Germinal center (tissue), 1 donor: ENCODE measurements at places on chromosomes 5 and 9.

- DNase-seq: no peak
Measured at GRCh38 chr5:141692533-141692888, 10.5 kb upstream of the ARAP3 start.

- DNase-seq: no peak
Measured at GRCh38 chr5:37881359-37881758, 41.5 kb upstream of the GDNF start.

DNA sequence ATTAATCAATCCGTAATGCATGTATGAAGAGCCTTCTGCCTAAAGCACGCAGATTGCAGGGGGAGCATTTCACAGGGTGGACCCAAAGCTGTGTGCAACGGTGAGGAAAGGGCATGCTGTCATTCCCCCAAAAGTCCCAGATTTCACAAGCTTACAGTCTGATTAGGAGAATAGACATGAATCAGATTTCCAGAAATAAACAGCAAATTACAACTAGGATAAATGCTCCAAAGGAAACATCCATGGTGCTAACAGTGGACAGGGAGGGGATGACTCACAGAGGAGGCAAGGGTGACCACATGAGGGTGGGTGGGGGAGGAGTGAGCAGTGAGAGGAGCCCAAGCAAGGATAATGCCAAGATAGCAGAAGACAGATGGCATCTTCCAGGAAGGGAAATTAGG, 258.4 kb upstream of the TAS2R1 start:
- DNase-seq: no peak

DNA sequence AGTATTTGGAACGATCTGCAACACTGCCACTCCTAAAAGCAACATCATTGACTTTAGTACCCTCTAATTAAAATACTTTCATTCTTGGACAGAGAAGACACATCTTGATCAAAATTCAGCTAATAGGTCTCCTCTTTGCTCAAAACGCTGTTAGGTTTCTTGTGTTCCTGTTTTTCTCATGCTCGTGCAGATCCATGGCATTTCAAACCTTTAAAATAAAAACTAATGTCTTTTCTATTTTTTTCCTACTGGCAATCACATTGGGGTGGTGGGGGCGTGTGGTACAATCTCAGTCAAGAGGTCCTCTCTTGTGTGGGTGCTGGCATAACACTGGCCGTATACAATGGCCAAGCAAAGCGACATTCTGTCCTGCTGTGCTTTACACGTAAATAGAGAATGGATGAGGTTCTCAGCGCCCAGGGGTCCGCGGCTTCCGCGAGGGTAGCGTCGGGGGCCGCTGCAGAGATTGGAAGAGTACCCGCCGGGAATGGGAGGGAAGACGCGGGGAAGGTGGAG, 315 bp upstream of the GPR150 start:
- DNase-seq: no peak

- no peak for DNase-seq
Measured at GRCh38 chr9:101225271-101225670, 159.5 kb downstream of the BAAT start.

- DNase-seq: no peak
Measured at GRCh38 chr5:150156027-150156368, 353 bp upstream of the PDGFRB start.

- DNase-seq: no peak
Measured at GRCh38 chr9:35518981-35519679, 29.2 kb downstream of the RUSC2 start.

- peak; percentile 29 for DNase-seq
Measured at GRCh38 chr5:148384380-148384737, 601 bp downstream of the FBXO38 start.

DNA sequence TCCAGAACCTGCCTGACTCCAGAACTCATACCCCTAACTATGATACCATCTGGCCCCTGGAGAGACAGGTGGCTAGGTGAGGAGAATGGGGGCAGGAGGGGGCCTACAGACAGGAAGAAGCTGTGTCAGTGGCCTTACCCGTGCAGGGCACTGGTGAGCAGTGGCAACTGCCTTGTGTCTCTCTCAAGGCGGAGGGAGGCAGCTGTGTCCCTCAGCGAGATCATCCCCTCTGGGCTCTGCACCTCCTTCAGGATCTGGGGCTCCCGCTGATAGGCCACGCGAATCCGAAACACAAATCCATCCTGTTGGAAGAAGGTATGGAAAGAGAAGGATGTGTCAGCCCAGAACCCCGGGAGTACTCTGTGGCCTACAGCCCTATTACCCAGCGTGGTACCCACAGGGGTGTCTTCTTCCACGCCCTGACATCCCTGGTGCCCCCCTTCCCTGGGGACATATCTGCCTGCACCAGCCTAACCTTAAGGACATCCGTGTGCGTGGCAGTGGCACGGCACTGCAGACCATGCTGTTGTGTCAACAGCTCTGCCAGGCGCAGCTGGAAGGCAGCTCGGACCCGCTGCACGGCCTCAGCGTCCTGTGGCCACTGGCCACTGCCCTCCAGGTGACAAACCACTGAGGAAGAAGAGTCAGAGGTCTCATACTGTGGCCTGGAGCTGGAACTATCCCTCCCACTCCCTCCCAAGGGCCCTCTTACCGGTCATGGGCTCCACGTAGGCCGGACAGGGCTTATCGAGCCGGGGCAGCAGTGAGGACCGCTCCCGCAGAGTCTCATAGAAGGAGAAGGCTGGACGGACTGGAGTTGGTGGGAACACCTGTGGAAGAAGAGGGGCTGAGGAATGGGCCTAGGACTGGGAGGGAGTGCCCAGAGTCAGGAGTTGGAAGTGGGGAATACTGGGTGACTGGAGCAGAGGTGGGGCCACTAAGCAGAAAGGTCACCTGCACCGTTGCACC, 7.8 kb downstream of the NOL6 start:
- DNase-seq: no peak

DNA sequence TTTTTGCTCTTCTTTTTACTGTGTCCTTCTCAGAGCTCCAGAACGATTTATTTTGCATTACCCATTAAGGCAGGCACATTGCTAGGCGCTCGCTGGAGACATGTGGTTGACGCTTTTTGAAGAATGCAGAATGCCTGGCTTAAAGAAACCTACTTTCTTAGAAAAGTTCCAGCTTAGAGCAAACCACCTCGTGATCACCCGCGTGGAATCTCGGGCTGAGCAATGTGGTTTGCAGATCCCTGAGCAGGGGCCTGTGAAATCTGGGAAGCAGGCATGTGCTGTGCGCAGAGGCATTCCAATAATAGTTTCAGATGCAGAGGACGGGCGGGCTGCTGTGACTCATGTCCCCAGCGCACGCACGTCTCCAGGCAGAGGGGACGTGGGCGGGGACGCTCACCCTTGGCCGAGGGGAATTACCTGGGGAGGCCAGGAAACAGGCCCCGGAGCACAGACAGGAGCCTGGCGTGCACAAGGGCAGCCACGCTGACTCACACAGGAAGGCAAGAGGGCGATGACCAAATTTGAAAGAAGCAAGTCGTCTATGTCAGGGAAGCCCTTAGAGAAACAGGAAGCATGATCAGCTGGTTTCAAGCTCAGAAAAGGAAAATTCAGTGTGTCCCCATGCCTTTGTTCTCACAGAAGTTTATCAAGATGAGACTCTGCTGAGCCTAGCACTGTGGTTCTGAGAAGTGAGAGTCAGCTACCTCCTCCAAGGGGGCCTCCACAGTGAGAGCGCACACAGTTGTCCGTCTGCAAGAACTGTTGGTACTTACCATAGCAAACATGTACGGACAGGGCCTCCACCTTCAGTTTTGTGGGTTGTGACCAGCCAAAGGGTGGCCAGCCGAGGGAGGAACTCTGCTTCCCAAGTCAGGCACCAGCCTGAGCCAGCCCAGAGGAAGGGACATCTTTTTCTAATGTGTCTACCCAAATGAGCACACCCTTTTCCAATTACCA, 218.6 kb downstream of the PIK3R1 start:
- DNase-seq: peak; percentile 81

DNA sequence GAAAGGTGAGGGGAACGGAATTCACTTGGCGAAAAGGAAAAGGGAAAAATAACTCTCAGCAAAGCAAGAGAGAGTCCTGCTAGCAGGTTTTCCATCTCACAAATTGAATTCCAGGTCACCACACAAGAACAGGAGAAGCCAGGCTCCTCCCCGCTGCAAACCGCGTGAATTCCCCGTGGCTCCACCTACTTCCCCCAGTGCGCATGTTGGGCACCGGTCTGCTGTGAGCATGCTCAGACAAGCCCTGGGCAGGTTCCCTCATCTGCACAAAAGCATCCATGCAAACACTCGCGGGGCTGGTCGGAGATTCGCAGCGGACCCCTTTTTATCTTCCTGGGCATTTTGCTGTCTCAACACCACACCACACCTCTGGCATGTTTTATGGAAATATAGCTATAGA, 58.5 kb upstream of the S1PR3 start:
- DNase-seq: no peak

- no peak for DNase-seq
Measured at GRCh38 chr5:87944553-87945285, 323.9 kb downstream of the TMEM161B start.
